ENCODE measurements at places on chromosomes 13 and 19.

DNA sequence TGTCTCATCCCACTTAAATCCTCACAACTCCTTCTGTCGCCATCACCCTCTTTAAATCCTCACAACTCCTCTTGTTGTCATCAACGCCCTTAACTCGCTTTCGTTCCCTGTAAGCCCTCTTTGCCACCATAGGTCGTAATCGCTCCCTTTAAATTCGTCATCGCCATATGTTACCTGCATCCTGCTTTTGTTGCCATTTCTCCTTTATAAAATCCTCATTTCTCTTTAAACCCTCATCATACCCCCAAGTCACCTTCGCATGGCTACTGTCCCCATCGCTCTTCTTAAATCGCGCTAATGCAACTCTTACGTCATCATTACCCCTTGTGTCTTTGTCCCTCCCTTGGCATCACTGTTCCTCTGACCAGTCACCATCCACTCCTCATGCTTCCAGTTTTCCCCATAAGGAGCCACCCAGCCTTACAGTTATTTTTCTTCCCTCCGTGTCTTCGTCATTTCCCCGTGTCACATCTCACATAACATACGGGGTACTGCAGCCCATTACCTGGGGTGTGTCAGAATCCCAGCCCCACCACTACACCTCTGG lies 539 bp downstream of the PLD3 start:
- DNase-seq = no peak

GRCh38 chr13:40379794-40380578 lies 286.5 kb downstream of the FOXO1 start:
- DNase-seq = no peak

DNA sequence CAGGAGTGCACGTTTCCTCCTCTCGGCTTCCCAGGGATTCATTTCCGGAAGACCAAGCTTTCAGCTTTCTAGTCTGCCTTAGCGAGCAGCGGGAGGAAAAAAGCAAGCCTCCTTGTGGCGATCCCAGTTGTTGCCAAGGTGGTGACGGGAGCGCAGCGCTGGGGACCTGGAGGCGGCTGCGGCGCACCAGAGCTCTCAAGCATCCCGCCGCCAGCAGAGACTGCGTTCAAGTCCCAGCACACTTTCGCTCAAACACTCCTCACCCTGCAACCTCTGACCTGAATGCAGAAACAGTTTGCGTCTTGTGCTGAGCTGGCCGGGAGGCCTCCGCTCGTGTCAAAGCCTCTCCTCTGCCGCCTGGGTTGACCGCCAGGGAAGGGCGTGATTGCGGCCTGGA lies 4.9 kb downstream of the GSX1 start:
- DNase-seq = no peak

GRCh38 chr13:97441368-97441767 lies 7.4 kb downstream of the RAP2A start:
- DNase-seq = no peak

DNA sequence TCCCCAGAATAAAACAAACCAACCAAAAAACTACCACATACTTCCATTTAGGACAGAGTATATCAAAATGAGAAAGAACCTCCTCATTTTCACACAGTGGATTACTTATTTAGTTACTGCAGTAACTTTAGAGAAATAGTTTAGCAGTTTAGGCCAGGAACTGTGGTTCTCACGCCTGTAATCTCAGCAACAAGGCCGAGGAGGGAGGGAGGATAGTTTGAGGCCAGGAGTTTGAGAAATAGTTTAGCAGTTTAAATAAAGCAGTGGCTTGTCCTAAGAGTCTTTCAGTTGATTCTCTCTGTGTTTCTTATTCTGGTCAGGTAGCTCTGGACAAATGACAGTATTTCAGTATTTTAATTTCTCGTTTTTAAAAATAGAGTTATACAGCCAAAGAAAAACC lies 9.4 kb downstream of the HMGB1 start:
- no peak for DNase-seq

DNA sequence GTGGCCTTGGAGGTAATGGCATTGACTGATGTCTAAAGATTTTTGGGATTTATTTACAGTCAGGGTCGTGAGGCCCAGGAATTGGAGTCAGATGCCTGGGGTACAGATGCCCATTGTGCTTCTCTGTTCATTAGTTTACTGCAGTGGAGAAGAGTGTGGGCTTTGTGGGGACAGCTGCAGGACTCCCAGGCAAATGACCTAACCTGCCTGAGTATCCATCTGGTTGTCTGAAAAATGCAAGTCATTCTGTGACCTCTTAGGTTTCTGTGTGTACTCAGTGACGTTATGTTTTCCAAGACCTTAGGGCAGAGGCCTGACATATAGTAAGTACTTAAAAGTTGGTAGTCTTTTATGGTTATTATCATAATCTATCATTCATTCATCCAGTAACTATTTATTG lies 60.5 kb downstream of the SPATA13 start:
- no peak for DNase-seq

DNA sequence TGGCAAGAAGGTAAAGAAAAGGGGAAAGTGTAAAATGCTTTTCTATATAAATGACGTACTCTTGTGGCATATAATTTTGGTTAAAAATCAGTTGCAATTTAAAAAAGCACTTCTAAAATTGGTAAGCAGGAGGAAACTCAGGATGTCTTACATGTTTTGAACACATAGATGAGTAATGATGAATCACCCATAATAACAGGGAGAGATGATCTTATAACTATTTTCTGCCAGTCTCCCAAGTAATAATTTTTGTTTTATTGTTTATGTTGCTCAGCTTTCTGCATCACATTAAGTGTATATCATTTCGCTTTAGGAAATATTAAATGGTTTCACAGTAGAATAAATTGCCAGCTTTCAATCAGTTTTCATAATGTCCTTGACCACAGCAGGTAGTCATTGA lies 1430.7 kb upstream of the PCDH20 start:
- DNase-seq = no peak

GRCh38 chr13:75486146-75487062 lies 4.4 kb upstream of the TBC1D4 start:
- DNase-seq = no peak

GRCh38 chr19:2286402-2287140 lies 4.6 kb upstream of the PEAK3 start:
- no peak for DNase-seq

DNA sequence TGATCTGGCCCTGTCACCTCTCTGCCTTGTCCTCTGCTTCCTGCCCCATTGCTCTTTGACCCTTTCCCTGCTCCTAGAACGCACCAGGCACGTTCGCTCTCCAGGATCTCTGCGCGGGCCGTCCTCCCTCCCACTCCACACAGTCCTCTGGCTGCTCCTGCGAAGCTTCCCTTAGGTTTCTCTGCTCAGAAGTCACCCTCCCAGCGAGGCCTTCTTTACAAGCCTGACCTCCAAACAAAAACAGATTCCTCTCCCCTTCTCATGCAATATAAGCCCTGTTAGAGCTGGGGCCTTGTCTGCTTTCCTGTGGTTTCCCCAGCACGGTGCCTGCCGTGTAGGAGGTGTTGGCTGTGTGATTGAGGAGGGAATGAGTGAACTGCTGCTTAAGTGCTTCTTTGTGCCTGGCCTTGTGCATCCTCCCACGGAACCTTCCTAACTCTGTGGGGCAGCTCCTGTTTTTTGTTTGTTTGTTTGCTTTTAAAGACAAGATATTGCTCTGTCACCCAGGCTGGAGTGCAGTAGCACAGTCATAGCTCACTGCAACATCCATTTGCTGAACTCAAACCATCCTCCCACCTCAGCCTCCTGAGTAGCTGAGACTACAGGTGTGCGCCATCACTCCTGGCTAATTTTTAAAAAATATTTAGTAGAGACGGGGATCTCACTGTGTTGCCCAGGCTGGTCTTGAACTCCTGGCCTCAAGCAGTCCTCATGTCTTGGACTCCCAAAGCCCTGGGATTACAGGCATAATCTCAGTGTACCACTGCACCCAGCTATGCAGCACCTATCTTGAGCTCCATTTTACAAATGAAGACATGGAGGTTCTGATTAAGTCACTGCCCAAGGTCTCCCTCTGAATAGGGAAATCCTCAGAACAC lies 82.0 kb downstream of the SIPA1L3 start:
- no peak for DNase-seq

- DNase-seq = no peak
Measured at GRCh38 chr13:101393140-101393539, 23.2 kb downstream of the NALCN start.

- no peak for DNase-seq
Measured at GRCh38 chr13:106464076-106464475, 71.4 kb downstream of the EFNB2 start.

- no peak for DNase-seq
Measured at GRCh38 chr13:37385956-37386670, 212.5 kb downstream of the POSTN start.

- DNase-seq = no peak
Measured at GRCh38 chr13:29067306-29067945, 247.3 kb downstream of the MTUS2 start.

- DNase-seq = no peak
Measured at GRCh38 chr19:15015946-15016542, 33.2 kb upstream of the CASP14 start.

- DNase-seq = no peak
Measured at GRCh38 chr19:30083701-30084156, 141.7 kb downstream of the URI1 start.

Measured in activated naive CD4-positive, alpha-beta T cell (primary cell).